Activated CD4-positive, alpha-beta memory T cell treated with anti-CD3 and anti-CD28 coated beads, Interleukin-2, amount 10 ng/mL, durations not matched to agents 7 days and 5 days (primary cell): ENCODE measurements at places on chromosomes 7 and 10.

- DNase-seq, result no peak
Observed at GRCh38 chr7:156383526-156383925, 257.0 kb upstream of the RNF32 start.

- DNase-seq, result no peak
Observed at GRCh38 chr10:905972-906371, 25.5 kb downstream of the LARP4B start.

- no peak for DNase-seq
Observed at GRCh38 chr10:1611936-1612550, 125.3 kb downstream of the ADARB2 start.

DNA sequence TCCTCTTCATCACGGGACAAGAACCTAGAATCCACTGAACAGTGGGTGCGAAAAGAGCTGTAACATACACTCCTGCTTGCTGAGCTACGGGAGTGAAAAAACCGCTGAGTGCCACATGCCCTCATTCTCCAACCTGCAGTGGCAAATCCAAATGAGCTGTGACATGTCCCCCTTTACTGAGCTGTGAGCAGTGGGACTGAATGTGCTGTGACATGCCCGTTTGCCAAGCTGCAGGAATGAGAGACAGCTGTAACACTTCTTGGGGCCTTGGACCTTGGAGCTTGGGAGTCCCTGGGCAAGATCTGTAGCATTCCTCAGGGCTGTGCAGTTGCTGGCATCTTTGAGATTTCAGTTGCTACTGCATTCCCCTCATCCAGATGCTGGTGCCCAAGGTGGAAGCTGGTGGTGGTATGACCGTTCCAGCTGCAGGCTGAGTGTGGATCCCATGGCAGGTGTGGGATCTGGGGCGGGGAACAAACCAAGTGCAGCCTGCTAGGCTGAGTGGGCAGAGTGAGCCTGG lies 85.0 kb downstream of the TMEM106B start:
- DNase-seq, result no peak

- no peak for DNase-seq
Observed at GRCh38 chr10:32073659-32074058, 17.4 kb upstream of the KIF5B start.

GRCh38 chr7:143286522-143286890 lies 1.6 kb upstream of the CASP2 start:
- DNase-seq, result no peak

- DNase-seq, result no peak
Observed at GRCh38 chr7:19397911-19398310, 252.7 kb upstream of the FERD3L start.

DNA sequence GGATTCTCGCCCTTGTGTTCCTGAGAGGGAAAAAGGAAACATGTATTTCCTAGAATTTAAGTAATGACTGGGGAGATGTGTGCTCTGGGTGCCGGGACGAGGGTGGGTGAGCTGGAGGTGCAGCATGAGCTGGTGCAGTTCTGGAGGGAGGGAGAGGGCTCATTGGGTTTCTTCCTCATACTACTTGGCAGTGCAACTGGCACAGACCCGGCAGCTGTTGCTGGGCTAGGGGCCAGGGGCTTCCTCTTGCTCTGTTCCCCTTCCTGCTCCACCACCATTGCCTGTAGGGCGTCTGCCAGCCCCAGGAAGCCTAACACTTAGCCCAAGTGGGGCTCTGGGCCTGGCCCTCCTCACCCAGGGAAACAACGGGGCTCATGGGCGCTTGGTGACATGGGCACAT lies 5.9 kb downstream of the RET start:
- no peak for DNase-seq

- peak; percentile 67 for DNase-seq
Observed at GRCh38 chr10:96513698-96514561, at the start of gene TLL2. TLL2 (minus strand) TSS chr10:96513926; CDS start chr10:96513685, 241 bp downstream.

DNA sequence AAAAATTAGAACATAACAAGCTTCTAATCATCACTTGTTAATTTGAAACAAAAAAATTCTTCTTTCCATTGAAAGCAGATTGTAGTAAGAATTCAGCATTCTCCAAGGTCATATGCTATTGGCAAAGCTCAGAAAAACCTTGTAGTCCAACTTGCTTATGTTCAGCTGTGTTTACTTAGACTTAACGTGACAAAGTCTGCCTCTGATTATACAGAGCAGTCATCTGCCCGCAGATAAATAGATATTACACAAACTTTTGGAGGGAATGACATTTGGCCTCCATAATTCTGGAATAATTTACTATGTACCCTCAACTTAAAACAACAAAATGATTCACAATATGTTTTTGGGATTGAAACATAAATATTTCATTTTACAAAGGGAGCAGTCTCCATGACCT lies 45.8 kb downstream of the MKX start:
- DNase-seq, result no peak

- no peak for DNase-seq
Observed at GRCh38 chr7:134362587-134363483, 46.1 kb upstream of the SLC35B4 start.

DNA sequence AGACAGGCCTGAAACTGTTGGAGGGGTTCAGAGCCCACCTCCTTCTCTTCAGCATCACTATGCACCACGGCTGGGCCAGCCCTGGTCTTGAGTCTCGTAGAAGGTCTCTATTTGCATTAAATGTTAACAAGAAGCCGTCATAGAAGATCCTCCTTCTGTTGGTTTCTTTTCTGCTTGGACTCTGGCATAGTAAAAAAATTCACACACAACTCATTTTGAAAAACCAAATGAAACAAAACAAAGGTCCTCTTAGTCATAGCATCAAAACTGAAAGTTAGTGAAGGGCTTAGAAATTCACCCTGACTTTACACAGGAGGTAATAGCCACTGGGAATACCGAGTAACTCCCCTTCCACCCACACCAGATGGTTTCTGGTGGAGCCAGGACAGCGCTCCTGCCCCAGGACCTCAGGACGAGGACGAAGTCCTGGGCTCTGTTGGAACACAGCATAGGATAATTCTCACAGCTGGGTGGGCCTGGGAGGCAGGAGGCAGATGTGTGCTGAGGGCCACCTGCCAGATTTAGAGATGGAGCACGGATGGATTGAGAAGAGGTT lies 248.4 kb upstream of the KLF6 start:
- DNase-seq, result no peak

DNA sequence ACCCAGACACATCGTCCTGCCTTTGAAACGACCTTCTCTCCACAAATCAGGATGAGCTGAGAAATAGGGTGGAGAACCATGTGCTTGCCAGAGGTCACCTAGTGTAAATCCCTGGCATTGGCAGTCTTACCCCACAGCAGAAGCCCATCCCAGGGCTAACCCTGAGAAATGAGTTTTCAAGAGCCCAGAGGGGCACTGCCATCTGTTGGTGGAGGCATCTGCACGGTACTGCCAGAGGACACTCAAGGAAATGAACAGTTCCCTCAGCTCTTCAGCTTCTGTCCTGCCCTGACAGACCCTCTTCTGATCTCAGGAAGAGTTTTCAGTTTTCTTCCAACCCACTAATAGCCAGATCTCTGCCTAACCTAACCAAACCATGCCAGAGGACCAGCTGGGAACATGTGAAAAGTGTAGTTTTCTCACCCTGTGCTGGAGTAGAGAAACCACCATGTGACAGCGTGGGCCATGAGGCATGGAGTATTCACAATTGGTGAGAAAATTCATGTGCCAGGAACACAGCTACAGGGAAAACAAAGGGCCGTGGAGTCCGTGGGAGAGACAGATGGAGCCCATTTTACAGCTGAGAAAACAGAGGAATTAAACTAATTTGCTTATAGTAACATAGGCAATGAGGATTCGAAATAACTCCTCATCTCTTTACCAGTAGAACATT lies 37.7 kb upstream of the ITPRID1 start:
- DNase-seq, result no peak

DNA sequence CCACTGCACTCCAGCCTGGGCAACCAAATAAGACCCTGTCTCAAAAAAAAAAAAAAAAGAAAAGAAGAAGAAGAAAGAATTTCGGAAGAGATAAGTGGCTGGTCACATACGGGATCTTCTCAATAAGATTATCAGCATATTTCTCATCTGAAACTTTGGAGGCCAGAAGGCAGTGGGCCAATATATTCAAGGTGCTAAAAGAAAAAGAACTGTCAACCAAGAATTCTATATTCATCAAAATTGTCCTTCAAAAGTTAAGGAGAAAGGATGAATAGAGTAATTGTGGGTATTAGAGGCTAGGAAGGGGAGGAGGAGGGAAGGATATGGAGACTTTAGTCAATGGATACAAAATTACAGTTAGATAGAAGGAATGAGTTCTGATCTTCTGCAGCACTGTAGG lies 43.9 kb upstream of the NANOS1 start:
- no peak for DNase-seq

DNA sequence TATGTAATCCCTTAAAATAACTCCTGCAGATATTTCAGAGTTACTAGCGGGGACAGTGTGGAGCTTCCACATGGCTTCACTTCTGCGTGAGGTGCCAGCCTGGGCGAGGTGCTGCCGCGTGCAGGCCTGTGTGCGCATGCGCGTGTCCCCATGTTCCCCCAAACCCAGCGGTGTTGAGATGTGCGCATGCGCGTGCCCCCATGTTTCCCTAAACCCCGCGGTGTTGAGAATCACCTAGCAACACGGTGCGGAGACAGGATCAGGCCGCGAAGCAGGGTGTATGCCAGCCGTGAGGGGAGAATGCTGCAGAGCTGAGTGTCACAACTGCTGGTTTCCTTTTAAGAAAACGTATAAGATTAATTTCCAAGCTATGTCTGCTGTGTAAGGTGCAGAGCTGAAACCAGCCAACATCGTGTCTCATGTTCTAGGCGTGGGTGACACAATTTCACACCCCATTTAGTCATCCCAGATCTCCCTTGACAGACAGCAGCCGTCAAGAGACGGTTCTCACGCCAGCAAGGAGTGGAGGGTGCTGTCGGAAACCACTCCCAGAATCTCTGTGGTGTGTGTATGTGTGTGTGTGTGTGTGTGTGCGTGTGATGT lies 71.9 kb upstream of the ADARB2 start:
- DNase-seq, result no peak

DNA sequence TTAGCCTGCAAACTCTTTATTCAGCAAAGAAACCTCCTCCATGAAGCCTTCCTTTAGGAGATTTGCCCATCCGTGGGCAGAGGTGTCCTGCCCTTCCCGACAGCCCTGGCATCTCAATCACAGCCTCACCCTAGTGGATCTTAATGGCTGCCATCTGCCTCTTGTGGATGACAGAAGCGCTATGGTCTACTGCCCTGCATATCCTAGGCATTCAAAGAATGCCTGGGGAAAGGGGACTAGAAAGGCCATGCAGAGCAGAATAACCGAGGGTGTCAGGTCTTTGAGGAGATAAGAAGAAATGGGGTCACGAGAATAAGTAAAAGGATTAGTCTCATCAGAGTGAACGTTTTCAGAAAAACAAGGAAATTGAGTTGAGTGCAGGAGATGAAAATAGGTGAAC lies 57.7 kb upstream of the SPOCK2 start:
- no peak for DNase-seq

- DNase-seq, result no peak
Observed at GRCh38 chr10:43852149-43852548, 203.5 kb upstream of the ZNF32 start.

- DNase-seq, result peak; percentile 47
Observed at GRCh38 chr10:22712956-22713852, 1.2 kb downstream of the PIP4K2A start.

DNA sequence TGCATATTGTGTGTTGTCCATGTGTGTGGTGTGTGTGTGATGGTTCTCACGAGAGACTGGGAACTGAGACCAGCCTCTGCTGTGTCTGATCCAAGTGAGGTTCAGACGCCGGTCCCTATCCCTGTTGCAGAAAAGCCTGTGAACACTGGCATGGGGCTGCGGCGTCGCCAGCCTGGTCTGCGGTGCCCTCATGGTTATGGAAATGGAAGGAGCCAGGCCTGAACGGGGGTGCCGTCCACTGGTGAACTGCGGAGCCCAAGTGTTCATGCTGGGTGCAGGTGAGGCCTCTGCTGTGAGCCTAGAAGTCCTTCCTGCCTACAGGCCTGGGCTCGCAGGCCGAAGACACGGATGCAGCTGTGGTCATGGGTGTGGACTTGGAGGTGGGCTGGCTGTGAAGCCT lies 18.7 kb upstream of the NCAPG2 start:
- no peak for DNase-seq

DNA sequence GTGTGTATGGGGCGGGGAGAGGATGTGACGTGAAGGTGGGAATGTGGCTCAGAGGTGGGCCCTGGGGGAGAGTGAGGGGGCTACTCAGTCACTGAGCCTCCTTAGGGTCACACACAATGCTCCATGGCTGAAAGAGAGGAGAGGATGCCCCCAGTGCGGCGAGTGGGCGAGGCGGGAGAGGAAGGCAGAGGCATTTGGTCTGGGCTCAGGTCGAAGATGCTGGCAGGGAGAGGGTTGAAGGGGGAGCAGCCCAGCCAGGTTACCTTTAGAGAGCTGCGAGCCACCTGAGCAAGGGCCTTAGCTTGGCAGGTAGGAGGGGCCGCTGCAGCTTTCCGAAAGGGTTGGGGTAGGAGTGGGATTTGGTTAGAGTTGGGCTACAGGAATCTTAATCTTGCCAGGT lies 4.7 kb upstream of the LOXL4 start:
- no peak for DNase-seq

GRCh38 chr10:93333278-93333978 lies 148.7 kb downstream of the MYOF start:
- no peak for DNase-seq

GRCh38 chr10:74901301-74901700 lies 74.9 kb downstream of the KAT6B start:
- no peak for DNase-seq

- DNase-seq, result no peak
Observed at GRCh38 chr10:51619365-51619764, 80.0 kb downstream of the CSTF2T start.

GRCh38 chr10:91215384-91215783 lies 5.1 kb upstream of the PCGF5 start:
- no peak for DNase-seq

- no peak for DNase-seq
Observed at GRCh38 chr7:134318443-134318842, 1.7 kb upstream of the SLC35B4 start.

DNA sequence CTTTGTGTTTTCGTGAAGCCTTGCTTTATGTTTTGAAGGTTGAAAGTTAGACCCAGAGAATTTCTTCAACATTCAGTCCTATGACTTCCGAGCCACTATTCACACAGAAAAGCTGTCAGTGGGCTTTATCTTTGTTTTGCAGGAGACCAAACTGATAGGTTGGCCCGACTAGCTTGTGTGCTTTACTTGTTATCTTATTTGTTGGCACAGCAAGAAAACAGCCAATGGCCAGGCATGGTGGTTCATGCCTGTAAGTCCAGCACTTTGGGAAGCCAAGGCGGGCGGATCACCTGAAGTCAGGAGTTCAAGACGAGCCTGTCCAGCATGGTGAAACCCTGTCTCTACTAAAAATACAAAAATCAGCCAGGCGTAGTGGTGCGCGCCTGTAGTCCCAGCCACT lies 16.0 kb upstream of the GDI2 start:
- no peak for DNase-seq

GRCh38 chr10:101682172-101682825 lies 12.7 kb downstream of the FBXW4 start:
- DNase-seq, result no peak

DNA sequence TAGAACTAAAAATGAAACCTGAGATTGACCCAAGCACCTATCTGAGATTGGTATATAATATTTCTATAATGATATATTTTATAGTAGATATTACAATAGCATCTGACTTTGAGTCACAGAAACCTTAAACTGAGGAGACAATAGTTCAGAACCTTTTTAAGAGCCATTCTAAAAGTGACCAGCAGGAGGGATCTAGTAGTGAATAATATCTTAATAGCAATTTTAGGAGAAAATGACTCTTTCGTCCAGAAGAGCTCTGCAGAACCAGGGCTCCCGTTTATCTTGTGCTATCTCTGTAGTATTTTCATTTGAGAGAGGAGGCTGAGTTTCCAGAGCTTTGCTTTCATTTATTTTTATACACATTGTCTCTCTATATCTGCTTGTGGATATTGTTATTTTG lies 68.1 kb downstream of the PODXL start:
- no peak for DNase-seq
